ENCODE measurements at places on chromosomes 1 and 21.

GRCh38 chr1:72285074-72285425 is 2.7 kb upstream of the NEGR1 start:
- peak; percentile 55 for DNase-seq

DNA sequence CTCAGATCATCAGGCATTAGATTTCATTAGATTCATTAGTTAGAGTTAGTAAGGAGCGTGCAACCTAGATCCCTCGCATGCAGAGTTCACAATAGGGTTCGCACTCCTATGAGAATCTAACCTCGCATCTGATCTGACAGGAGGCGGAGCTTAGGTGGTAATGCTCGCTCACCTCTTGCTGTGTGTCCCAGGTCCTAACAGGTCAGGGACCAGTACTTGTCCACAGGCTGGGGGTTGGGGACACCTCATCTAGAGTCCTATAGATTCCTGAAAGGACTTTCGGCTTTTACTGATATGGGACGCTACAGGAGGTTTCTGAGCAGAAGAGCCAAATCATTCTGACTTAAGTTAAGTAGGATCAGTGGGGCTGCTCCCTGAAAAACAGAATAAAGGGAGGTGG is 91.4 kb downstream of the AKT3 start:
- no peak for DNase-seq

- no peak for DNase-seq
Measured at GRCh38 chr1:1616045-1616790, 918 bp downstream of the MIB2 start.

DNA sequence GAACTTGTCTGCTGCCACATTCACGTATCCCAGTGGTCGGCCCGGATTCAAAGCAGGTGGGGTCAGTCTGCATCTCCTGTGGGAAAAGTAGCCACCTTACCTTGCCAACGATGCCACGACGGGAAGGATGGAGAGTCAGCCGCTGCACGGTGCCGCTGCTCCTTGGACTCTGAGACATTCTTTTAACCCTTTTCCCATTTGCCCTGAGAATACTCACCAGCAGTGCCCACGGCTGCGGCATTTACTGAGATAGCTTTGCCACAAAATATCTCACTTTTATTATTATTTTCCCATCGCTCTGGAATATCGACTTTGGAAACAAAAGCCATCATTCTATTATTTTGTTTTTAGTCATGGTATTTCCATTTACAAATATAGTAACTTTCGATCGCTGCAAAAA is 15.3 kb upstream of the TTC34 start:
- no peak for DNase-seq

All from islet precursor cell (in vitro differentiated cells).